ENCODE measurements at places on chromosomes 7 and 10.

- no peak for DNase-seq
Observed at GRCh38 chr7:137798073-137798763, 48.6 kb downstream of the DGKI start.

- no peak for DNase-seq
Observed at GRCh38 chr10:61779950-61780659, 117.4 kb downstream of the CABCOCO1 start.

DNA sequence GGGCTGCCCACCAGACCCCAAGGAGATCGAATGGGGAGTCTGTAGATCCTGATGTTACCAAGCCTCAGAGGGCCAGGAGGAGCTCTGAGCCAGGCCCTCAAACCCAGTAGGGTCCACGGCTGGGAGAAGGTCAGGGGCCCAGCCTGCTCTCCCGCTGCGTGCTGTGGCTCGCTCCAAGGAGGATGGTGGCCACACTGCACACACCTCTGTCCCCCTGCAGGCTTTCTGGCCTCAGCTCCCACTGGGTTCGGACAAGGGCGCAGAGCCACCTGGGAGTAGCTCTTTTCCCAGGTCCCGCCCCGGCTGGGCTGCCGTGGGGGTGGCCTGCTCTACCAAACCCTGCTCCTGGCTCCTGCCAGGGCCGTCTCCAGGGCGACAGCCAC is 175.8 kb downstream of the ZNF248 start:
- DNase-seq = no peak

- no peak for DNase-seq
Observed at GRCh38 chr10:95963202-95963990, 55.6 kb downstream of the CC2D2B start.

GRCh38 chr10:70158113-70158512 is 11.6 kb upstream of the TYSND1 start:
- DNase-seq = no peak

DNA sequence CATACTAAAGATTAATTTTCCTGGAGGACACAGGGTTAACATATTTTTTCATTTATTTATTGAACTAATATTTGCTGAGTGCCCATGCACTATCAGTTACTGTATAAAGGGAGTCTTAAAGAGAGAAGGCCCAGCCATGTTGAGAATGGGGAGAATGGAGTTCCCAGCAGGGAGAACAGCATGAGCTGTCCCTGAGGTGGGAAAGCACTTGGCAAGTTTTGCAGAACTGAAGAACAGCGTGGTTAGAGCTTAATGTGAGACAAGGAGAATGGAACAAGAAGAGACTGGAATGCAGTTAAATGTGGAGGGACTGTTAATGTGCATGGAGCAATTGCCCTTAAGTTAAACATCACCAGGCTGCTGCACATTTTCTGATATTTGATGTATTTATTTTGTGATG is 435.4 kb downstream of the SUGCT start:
- DNase-seq = no peak

- DNase-seq = no peak
Observed at GRCh38 chr10:130202984-130203621, 66.9 kb downstream of the GLRX3 start.

Measured in NCI-H510A (cell line).